ENCODE measurements at places on chromosomes 11 and 22. TPM values are rescaled to one million over a fixed set of nuclear protein-coding genes. Genes with fewer than 3 reads are reported as not detected.
A peak's percentile ranks its signal among the peaks of the same experiment; 100 is the strongest.

DNA sequence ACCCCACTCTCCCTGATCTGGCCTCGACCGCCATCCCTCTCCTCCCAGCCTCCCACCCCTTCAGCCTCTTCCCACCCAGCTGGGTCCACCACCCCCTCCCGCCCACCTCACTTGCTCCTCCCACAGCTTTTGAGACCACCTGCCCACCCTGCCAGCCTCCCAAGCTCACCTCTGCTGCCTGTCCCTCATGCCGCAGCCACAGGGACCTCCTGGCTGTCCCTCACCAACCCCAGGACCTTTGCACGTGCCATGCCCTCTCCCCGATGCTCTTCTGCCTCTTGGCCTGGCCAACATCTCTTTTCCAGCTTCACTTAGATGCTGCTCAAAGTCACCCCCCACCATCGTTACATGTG, 6.5 kb downstream of the PNPLA5 start:
- no peak for DNase-seq
- H3K27me3 ChIP-seq = peaks cover 24% of the 10 kb centered on the region
- H3K4me1 ChIP-seq = no peaks in the 10 kb centered on the region
- no peak overlapping the region for H3K4me3 ChIP-seq

DNA sequence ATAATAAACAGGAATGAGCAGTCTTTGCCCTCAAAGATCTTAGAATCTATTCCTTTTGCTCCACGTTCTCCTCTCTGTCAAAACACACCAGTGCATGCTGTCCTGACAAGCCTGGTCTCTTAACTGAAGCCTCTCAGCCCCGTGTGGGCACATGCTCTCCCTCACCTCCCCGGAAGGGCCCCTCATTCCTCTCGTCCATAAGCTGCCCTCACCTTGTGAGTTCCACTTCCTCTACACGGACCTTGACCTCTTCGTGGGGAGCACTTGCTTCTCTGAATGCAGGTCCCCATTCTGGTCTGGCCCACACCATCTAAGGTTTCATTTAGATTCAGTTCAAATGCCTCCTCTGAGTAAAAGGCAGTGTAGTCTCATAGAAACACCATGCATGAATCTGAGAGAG, 412.3 kb upstream of the SYN3 start:
- H3K27me3 ChIP-seq = no peaks in the 10 kb centered on the region
- no peaks in the 10 kb centered on the region for H3K36me3 ChIP-seq
- H3K27ac ChIP-seq = no peak overlapping the region
- H3K4me1 ChIP-seq = peaks cover 26% of the 10 kb centered on the region
- H3K4me3 ChIP-seq = no peak overlapping the region

- H3K36me3 ChIP-seq = no peaks in the 10 kb centered on the region
- H3K4me3 ChIP-seq = no peak overlapping the region
- no peak for DNase-seq
- no peaks in the 10 kb centered on the region for H3K4me1 ChIP-seq
These were observed 70.7 kb upstream of the THY1 start for GRCh38 chr11:119493712-119494111.

DNA sequence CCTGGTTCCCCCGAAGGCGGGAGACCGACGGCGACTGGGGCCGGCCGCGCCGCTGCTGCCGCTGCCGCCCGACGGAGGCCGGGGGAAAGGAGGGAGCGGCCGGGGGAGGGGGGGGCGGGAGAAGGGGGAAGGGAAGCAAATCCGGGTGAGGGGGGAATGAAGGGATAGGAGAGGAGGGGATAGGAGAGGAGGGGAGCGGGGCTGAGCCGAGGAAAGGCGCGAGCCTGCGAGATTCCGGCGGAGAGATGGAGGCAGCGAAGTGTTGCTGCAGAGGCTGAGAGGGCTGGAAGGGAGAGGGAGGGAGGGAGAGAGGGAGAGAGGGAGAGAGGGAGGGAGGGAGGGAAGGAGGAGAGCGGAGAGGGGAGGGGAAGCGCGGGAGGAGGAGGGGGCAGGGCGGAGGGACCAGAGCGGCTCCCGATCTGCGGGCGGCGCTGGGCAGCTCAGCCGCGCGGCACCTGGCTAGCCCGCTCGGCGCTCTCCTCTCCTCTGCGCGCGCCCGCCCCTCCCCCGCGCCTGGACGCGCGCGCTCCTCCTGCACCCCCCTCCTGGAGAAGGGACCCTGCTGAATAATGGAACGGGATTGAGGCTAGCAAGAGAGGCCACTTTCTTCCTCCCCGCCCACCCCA, 52.3 kb downstream of the SLC22A12 start:
- H3K36me3 ChIP-seq = no peaks in the 10 kb centered on the region
- H3K4me1 ChIP-seq = no peaks in the 10 kb centered on the region
- DNase-seq = no peak
- no peak overlapping the region for H3K27ac ChIP-seq
- H3K27me3 ChIP-seq = peaks cover 40% of the 10 kb centered on the region

GRCh38 chr11:6251120-6251733, 8.4 kb upstream of the CCKBR start:
- no peak overlapping the region for H3K4me3 ChIP-seq
- H3K4me1 ChIP-seq = no peaks in the 10 kb centered on the region
- H3K27me3 ChIP-seq = no peaks in the 10 kb centered on the region
- DNase-seq = no peak

GRCh38 chr11:113615773-113616172, 90.3 kb downstream of the TMPRSS5 start:
- no peaks in the 10 kb centered on the region for H3K36me3 ChIP-seq
- DNase-seq = no peak
- no peaks in the 10 kb centered on the region for H3K27me3 ChIP-seq
- no peak overlapping the region for H3K4me3 ChIP-seq

DNA sequence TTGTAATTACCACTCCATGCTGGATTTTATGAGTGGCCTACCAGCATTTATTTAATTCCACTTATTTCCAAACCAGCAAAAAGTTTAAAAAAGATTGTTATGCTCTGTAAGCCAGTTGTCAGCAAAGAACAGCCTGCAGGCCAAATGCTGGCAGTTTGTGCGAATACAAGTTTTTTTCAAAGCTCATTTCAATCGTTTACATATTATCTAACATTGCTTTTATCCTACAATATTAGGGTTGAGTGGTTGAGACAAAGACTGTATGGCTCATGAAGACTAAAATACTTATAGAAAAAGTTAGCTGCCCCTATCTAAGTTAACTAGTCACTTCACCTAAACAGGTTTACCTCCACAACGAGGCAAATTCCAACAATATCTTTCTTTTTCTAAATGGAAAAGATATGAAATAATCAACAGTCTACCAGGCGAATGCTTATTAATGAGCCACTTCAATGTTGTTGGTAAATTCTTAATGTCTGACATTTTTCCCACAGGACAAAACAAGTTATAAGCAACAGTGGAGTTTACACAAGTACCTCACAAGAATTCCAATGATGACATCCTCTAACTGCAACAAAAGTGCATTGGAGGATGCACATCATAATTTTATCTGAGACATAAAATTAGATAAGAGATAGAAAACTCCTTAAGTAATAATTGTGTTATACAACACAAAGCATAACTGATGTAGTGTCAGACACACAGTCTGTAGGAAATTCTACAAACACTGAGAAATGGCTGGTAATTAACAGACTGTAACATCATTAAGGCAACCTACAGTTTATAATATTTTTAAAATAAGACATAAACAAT, 35.8 kb upstream of the POU2AF2 start:
- H3K27me3 ChIP-seq = no peaks in the 10 kb centered on the region
- no peak for DNase-seq
- no peaks in the 10 kb centered on the region for H3K4me1 ChIP-seq
- H3K4me3 ChIP-seq = no peak overlapping the region
- no peak overlapping the region for H3K27ac ChIP-seq

DNA sequence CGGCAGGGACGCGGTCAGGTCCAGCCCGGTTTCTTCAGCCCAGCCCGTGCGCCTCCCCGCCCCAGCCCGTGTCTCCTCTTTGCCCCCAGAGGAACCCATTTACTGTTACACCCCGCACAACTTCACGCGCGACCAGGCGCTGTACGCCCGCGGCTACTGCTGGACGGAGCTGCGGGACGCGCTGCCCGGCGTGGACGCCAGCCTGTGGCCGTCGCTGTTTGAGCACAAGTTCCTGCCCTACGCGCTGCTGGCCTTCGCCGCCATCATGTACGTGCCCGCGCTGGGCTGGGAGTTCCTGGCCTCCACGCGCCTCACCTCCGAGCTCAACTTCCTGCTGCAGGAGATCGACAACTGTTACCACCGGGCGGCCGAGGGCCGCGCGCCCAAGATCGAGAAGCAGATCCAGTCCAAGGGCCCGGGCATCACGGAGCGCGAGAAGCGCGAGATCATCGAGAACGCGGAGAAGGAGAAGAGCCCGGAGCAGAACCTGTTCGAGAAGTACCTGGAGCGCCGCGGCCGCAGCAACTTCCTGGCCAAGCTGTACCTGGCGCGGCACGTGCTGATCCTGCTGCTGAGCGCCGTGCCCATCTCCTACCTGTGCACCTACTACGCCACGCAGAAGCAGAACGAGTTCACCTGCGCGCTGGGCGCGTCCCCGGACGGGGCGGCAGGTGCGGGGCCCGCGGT, 6.5 kb downstream of the PANX2 start:
- peaks cover 29% of the 10 kb centered on the region for H3K27me3 ChIP-seq
- no peak overlapping the region for H3K27ac ChIP-seq
- DNase-seq = no peak
- no peaks in the 10 kb centered on the region for H3K4me1 ChIP-seq

- H3K36me3 ChIP-seq = no peaks in the 10 kb centered on the region
- H3K27ac ChIP-seq = no peak overlapping the region
These were observed 142.4 kb downstream of the KIF18A start for GRCh38 chr11:27965559-27965958.

DNA sequence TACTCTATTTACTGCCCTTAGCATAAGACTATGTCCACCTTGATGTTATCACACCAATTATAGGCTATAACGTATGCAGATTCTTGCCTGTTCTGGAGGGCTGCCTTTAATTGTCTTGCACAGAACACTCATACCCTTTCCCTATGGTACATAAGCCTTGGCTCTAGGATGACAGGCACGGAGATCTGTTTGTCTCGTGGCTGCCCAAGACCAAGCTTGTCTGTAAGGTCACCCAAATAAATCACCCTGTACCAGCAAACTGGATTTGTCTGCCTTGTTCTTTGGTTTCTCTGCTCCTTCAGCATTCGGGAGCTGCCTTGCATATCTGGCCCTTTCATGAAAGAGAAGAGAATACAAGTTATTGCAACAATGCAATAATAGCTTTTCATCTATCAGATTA, 7.5 kb upstream of the TSGA10IP start:
- no peak for DNase-seq
- no peaks in the 10 kb centered on the region for H3K36me3 ChIP-seq
- H3K27me3 ChIP-seq = no peaks in the 10 kb centered on the region
- H3K4me3 ChIP-seq = no peak overlapping the region
- no peak overlapping the region for H3K27ac ChIP-seq

GRCh38 chr11:95095858-95096587, 6.4 kb downstream of the ENDOD1 start:
- H3K27ac ChIP-seq = peak overlapping the region; percentile 88
- no peaks in the 10 kb centered on the region for H3K27me3 ChIP-seq
- DNase-seq = no peak
- peaks cover 51% of the 10 kb centered on the region for H3K4me1 ChIP-seq

DNA sequence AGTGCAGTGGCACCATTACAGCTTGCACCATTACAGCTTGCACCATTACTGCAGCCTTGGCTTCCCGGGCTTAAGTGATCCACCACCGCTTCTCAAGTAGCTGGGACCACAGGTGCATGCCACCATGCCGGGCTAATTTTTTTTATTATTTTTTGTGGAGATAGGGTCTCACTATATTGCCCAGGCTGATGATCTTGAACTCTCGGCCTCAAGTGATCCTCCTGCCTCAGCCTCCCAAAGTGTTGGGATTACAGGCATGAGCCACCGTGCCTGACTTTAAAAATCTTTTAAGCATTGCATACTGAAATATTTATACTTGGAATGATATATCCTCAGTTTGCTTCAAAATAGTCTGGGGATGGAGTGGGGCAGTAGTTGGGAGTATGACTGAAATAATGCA, 10.4 kb downstream of the PAFAH1B2 start:
- H3K4me1 ChIP-seq = peaks cover 9% of the 10 kb centered on the region
- no peak overlapping the region for H3K4me3 ChIP-seq
- no peak overlapping the region for H3K27ac ChIP-seq
- no peaks in the 10 kb centered on the region for H3K36me3 ChIP-seq
- H3K27me3 ChIP-seq = no peaks in the 10 kb centered on the region

DNA sequence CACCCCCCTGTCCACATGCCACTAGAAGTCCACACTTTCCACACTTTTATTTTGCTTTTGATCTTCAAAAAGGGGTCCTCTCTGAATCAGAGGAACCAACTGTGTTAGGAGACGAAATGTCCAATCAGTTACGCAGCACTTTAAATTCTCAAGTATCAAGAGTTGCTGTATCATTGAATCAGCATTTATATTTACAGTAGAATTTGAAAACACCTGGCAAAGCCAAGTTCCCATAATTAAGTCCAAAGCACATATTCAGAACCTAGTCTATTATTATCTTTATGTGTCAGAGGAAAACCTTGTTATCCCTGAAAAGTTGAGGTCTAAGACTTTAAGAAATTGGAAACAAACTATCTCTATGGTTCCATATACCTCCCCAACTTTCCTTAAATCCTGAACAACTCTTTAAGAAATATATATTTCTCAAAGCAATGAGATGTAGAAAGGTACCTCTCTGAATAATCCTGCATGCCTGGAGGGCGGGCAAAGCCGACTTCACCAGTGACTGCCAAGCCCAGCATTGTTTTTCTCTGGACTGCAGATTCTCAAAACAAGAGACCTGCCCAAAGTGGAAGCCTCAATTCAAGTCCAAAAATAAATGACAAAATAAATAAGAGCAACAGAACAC, 75.9 kb upstream of the ARFGAP3 start:
- DNase-seq = no peak
- no peak overlapping the region for H3K4me3 ChIP-seq
- H3K27ac ChIP-seq = peak overlapping the region; percentile 82
- H3K4me1 ChIP-seq = peaks cover 88% of the 10 kb centered on the region

DNA sequence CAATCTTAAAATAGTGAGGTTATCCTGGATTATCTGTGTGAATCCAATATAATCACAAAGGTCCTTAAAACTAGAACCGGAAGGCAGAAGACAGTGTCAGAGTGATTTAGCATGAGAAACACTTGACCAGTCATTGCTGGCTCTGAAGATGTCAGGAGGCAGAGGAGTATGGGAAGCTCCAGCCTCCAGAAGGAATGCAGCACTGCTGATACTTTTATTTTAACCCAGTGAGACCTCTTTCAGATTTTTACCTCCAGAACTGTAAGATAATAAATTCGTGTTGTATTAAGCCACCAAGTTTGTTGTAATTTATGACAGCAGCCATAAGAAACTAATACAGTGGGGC, 134.4 kb upstream of the ZC3H12C start:
- no peak overlapping the region for H3K27ac ChIP-seq
- H3K36me3 ChIP-seq = no peaks in the 10 kb centered on the region
- DNase-seq = no peak
- H3K27me3 ChIP-seq = no peaks in the 10 kb centered on the region

CPT1A gene
- total RNA-seq = 32.1 TPM

SAA2 gene
- 22.1 TPM for total RNA-seq

CALCA gene
- total RNA-seq = not detected

IFITM5 gene
- total RNA-seq = not detected

NXPE4 gene
- not detected for total RNA-seq

LRP5 gene
- total RNA-seq = 12.3 TPM

SF3B2 gene
- 112 TPM for total RNA-seq

GGT1 gene
- total RNA-seq = 0.29 TPM

PRR5 gene
- 15.2 TPM for total RNA-seq

Measured in gastrocnemius medialis (tissue), 4 donors.